ENCODE measurements at places on chromosomes 12 and 14.

DNA sequence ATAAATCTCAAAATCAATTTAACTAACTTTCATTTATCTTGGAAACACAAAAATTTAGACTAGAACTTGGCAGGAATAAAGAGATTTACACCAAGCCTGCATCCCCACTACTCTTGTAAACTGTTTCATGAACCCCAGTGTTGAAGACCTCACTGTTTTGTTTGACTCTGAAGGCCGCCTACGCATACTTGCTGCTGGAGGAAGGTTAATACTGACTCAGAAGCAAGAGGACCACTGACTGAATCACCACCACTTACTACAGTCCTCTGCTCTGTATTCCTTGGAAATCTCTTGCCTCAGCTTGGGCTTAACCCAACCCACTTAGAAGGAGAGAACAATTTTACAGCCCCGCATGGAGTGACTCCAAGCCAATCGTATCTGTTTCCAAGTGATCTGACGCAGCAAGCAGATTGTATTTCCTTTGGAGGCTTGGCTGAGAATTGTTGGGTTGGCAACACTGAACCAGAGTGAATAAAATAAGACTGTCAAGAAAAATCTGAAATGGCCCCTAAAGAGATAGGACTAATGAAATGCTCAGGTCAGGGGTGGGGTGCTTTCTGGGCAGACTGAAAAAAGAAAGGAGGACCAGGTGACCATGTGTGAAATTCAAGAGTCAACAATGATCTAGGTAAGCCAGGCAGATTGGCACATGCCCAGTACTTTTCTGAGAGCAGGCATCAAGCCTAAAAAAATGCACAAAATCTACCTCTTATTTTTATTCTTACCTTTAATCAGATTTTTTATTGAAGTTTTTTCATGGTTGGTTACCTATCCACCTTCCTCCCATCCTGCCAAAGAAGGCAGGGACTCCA lies 248.6 kb downstream of the ZFP36L1 start:
- H3K4me3 ChIP-seq = no peak overlapping the region
- H3K27me3 ChIP-seq = no peaks in the 10 kb centered on the region
- no peaks in the 10 kb centered on the region for H3K4me1 ChIP-seq
- no peak for DNase-seq
- no peak overlapping the region for H3K27ac ChIP-seq
- no peaks in the 10 kb centered on the region for H3K36me3 ChIP-seq

DNA sequence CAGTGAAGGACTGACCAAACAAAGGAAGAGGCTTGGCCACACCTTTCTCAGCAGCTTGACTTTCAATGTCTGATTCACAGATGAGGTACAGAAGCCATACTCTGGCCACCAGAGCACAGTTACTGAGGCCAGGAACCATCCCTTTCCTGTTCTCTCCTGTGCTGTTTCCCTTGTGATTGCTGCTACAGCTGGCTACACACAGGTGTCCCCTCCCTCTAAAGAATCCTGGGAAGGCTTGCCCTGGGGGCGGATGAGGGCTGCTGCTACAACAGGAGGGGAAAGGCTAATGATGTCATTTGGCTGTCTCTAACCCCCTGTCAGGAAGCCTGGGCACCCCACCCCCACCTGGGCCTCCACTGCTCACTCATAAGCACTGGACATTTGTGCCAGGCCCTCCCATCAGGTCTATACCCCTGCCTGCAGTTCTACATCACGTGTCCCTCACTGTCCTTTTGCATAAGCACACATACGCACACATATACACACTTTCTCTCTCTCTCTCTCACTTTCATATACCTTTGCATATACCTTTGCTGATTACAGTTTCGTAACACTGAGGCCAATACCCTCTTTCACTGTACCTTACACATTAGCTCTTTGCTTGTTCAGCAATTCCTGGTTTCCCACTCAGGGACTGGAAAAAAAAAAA lies 41.4 kb downstream of the PRPF40B start:
- peak overlapping the region; percentile 44 for H3K27ac ChIP-seq
- H3K4me3 ChIP-seq = peak overlapping the region; percentile 28
- DNase-seq = no peak

DNA sequence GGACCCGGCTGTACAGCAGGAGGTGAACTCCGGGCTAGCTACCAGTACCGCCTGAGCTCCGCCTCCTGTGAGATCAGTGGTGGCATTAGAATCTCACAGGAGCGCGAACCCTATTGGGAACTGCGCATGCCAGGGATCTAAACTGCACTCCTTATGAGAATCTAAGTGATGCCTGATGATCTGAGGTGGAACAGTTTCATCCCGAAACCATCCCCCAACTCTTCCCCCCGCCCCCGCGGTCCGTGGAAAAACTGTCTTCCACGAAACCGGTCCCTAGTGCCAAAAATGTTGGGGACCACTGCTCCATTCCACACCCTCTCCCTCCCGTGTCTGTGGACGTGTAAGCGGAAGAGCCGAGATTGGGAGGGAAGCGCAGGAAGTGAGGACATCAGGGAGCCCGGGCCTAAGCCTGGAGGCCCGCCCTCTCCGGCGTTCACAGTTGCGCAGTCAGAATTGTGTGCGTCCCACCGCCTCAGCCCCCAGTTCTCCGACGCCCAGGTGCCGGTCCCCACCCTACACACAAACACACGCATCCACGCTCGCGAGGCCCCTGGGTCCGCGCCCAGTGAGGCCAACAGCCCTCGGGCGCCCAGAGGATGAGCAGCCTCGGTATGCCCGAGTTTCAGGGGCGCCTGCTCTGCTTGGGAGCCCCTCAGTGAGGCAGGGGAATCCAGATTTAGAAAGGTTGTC lies 1.8 kb upstream of the RNASE4 start:
- H3K4me1 ChIP-seq = peaks cover 13% of the 10 kb centered on the region
- peak; percentile 75 for DNase-seq
- H3K36me3 ChIP-seq = no peaks in the 10 kb centered on the region
- no peaks in the 10 kb centered on the region for H3K27me3 ChIP-seq
- no peak overlapping the region for H3K4me3 ChIP-seq
- no peak overlapping the region for H3K27ac ChIP-seq

- no peaks in the 10 kb centered on the region for H3K27me3 ChIP-seq
- peaks cover 5% of the 10 kb centered on the region for H3K36me3 ChIP-seq
- H3K4me3 ChIP-seq = no peak overlapping the region
- H3K4me1 ChIP-seq = peaks cover 51% of the 10 kb centered on the region
- H3K27ac ChIP-seq = no peak overlapping the region
Observed at GRCh38 chr14:102802834-102803523, 25.7 kb downstream of the TRAF3 start.

- H3K4me3 ChIP-seq = peak overlapping the region; percentile 83
- peak; percentile 51 for DNase-seq
- H3K4me1 ChIP-seq = peaks cover 57% of the 10 kb centered on the region
- peak overlapping the region; percentile 83 for H3K27ac ChIP-seq
Observed at GRCh38 chr12:51393676-51394545, 2.7 kb upstream of the GALNT6 start.

DNA sequence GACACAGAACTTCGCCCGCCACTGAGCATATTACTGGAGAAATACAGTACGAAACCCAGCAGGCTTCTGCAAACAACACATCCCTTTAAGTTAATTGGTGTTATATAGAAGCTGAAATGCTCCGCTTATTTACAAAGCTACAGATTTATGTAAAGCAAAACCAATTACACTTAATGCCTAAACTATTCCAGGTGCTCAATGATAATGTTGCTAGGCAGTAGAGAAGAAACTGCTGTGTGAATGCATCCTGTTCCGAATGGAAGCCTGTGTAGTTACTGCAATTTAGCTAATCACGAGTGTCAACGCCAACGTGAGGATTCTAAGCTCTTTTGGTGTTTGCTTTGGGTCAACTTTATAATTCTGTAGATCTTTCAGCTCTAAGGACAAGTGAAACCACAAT lies 89.8 kb downstream of the SLC15A5 start:
- H3K4me3 ChIP-seq = no peak overlapping the region
- H3K36me3 ChIP-seq = no peaks in the 10 kb centered on the region
- H3K4me1 ChIP-seq = no peaks in the 10 kb centered on the region
- no peak for DNase-seq

DNA sequence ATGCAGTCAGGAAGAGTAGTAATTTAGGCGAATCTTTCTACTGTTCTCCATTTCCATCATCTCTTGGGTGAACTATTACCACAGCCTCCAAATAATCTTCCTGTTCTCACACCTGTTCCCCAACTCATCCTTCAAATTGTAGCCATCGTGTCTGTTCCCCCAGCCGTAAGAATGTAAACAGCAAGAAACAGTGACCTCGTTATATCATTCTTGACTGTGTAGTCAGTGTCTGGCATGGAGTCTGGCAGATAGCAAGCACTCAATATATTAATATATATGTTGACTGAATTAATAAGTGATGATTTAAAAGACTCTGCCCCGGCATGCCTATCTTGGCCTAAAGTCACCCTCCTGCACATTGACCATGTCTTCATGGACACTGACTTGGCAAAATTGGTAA lies 20.3 kb downstream of the PDE6H start:
- no peak for DNase-seq
- H3K27me3 ChIP-seq = peaks cover 9% of the 10 kb centered on the region
- no peak overlapping the region for H3K27ac ChIP-seq
- no peak overlapping the region for H3K4me3 ChIP-seq
- peaks cover 5% of the 10 kb centered on the region for H3K36me3 ChIP-seq

GRCh38 chr12:13220838-13221237 lies 24.3 kb downstream of the EMP1 start:
- no peak overlapping the region for H3K27ac ChIP-seq
- no peak for DNase-seq
- H3K4me1 ChIP-seq = no peaks in the 10 kb centered on the region
- no peaks in the 10 kb centered on the region for H3K36me3 ChIP-seq

DNA sequence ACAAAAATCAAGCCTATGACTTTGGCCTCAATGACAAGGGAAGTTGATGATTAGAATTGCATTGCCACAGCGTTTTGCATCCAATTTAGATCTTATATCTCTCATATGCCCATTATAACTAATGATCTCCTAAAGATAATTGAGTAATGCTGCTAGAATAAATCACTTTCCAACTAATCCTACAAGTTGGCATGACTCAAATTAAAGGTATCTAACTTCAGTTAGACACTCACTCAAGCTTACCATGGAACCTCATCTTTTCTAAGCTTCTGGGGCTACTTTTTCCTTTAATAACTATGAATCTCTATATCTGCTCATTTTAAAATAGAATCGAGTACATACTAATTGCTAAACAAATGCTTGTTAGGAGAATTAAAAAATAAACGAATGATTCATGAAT lies 427.8 kb downstream of the BTG1 start:
- H3K4me1 ChIP-seq = no peaks in the 10 kb centered on the region
- H3K27me3 ChIP-seq = peaks cover 5% of the 10 kb centered on the region
- H3K36me3 ChIP-seq = no peaks in the 10 kb centered on the region
- H3K27ac ChIP-seq = no peak overlapping the region

All from T-helper 2 cell treated with Interferon-gamma antibody and Interleukin-4, amounts not matched to agents 5 μg/mL and 100 μg/mL, for 36 hours (primary cell).